Motor neuron (in vitro differentiated cells): ENCODE measurements at places on chromosomes 1 and 21. TPM values are rescaled to one million over a fixed set of nuclear protein-coding genes. Genes with fewer than 3 reads are reported as not detected.

LHX4 gene
- total RNA-seq = 9.4 and 9.5 TPM in 2 replicates

LAMC2 gene
- total RNA-seq = 0.46 and 0.57 TPM in 2 replicates

SORT1 gene
- 42.1 and 52.3 TPM in 2 replicates for total RNA-seq

C1orf87 gene
- total RNA-seq = 0.29 and 0.90 TPM in 2 replicates

ALX3 gene
- not detected in 2 replicates for total RNA-seq

GOLT1A gene
- total RNA-seq = 1.7 TPM in 1 of 2 replicates, not detected in the other

CASQ2 gene
- 0.09 and 0.10 TPM in 2 replicates for total RNA-seq

KMO gene
- total RNA-seq = 0.25 and 0.27 TPM in 2 replicates
